Bronchial epithelial cell (primary cell): ENCODE measurements at places on chromosomes 4 and X.

GRCh38 chrX:2348211-2348610, 152.6 kb downstream of the DHRSX start:
- DNase-seq: no peak

GRCh38 chr4:80096175-80096850, 23.3 kb upstream of the ANTXR2 start:
- DNase-seq: no peak

DNA sequence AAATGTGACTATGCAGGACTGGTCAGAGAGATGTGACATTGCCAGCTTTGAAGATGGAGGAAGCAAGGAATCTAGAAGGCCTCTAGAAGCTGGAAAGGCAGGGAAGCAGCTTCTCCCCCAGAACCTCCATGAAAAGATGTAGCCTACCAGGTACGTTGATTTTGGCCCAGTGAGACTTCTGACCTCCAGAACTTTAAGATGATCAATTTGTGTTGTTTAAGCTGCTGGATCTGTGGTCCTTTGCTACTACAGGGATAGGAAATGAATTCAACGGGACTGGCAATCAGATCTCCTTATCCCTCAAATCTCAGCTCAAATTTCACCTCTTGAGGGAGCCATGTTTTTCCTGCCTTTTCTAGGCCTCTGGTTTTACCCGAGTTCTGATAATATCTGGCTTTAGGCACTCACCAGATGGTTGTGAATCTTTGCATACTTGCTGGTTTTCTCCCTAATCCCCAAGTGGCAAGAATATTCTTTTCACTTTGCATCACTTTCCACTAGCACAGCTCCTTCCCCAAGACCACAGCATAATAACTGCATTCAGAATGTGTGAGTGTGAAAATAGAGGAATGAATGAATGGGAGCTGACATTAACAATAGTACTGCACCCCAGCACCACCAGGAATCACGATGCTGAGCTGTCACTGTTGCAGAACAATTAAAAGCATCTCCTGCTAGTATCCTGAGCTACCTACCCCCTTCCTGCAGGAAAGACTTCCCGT, 25.5 kb upstream of the TMSB4X start:
- DNase-seq: no peak

GRCh38 chrX:95058815-95059214, 1384.8 kb downstream of the FAM133A start:
- DNase-seq: peak; percentile 74

DNA sequence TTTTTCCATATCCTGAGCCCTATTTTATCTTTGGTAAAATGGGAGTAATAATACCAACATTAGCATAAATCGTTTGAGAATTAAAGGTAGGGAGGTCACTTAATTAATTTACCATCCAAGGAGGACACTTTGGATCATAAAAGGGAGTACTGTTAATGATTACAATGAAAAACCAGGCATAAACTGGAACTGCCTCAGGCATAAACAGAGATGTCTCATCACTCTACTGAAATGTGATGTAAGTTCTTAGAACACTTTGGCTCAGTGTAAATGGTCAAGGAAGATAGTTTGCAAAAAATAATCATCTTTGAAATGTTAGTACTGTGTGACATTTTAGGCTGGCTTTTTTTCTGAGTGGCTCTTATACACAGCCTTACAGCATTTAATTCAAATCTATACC, 268.7 kb downstream of the SLC39A8 start:
- peak; percentile 69 for DNase-seq

GRCh38 chr4:27947302-27947701, 1086.7 kb downstream of the STIM2 start:
- no peak for DNase-seq

GRCh38 chrX:110037178-110037577, 34.3 kb downstream of the TMEM164 start:
- DNase-seq: peak; percentile 48

DNA sequence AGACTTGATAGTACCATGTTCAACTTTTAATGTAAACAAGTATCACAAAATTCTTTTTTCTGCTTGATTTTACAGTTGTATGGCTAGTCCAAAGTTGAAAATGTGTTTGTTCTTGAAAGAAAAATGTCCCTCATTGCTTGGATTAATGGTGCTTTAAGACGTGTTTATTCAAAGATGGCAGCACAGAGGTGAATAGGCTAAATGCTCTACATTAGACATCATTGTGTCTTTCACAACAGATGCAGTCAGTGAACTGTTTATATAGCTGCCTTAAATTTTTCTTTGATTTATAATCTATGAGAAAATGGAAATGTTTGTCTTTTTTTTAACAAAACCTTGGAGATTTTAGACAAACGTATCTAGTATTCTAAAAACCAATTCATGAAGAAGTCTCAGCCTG, 137.3 kb downstream of the BMPR1B start:
- no peak for DNase-seq

GRCh38 chr4:88178626-88179231, 20.3 kb upstream of the ABCG2 start:
- DNase-seq: no peak

GRCh38 chr4:189807031-189807430, 133.6 kb upstream of the FRG1 start:
- no peak for DNase-seq

- no peak for DNase-seq
Observed at GRCh38 chr4:89109841-89110540, 1.3 kb upstream of the TIGD2 start.

DNA sequence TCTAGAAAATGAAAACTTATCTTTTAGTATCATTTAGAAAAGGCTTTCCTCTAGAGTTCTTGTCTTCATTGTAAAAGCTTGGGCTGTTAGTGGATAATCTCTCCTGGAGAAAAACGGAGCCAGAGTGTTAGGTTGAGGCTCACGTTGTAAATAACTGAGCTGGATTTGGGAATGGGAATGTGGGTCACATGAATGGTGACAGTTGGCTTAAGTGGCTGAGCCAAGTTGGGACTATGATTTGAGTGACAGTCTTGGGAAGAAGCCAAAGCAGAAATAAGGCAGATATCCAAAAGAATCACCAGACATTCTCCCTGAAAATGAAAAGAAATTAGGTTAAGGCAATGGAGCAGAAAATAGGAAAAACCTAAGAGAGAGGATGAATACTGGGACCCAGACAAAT, 33.6 kb upstream of the PDGFC start:
- no peak for DNase-seq

- DNase-seq: no peak
Observed at GRCh38 chr4:33302321-33302720, 2582.2 kb downstream of the PCDH7 start.

- no peak for DNase-seq
Observed at GRCh38 chr4:169418846-169419245, 148.1 kb upstream of the SH3RF1 start.

GRCh38 chrX:100316987-100317386, 93.1 kb downstream of the PCDH19 start:
- peak; percentile 44 for DNase-seq

DNA sequence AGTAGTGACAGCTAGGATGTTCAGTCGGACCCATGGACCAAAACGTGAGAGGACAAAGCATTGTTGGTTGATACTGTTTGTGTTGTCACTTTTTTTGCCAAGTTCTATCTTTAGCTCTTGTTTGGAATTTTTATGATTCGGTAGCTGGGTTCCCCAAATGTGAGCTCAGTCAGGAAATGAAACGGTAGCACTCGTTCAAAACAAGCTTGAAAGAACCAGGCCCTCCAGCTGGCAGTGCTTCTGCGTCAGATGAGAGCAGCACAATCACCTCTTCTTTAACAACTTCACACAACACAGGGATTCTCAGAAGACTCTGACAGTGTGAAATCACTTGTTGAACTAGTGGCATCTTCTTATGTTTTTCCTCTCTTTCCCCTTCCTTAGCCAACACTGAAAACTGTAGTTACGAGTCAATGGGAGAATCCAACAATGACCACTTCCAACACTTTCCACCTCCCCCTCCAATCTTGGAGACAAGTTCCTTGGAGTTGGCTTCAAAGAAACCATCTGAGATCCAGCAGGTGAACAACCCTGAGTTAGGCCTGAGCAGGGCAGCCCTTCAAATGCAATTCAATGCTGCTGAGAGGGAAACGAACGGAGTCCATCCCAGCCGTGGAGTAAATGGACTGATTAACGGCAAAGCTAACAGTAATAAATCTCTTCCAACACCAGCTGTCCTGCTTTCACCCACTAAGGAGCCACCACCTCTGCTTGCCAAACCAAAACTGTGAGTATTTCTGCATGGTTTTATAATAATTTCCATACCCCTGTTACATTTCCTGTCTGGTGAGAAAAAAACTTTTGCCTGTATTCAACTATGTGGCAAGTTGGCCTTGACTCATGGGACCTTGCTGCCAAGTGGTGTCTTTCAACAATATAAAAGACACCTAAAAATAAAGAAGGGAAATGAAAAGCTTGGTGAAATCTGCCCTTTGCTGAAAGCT, 214.6 kb downstream of the PALLD start:
- DNase-seq: peak; percentile 51

DNA sequence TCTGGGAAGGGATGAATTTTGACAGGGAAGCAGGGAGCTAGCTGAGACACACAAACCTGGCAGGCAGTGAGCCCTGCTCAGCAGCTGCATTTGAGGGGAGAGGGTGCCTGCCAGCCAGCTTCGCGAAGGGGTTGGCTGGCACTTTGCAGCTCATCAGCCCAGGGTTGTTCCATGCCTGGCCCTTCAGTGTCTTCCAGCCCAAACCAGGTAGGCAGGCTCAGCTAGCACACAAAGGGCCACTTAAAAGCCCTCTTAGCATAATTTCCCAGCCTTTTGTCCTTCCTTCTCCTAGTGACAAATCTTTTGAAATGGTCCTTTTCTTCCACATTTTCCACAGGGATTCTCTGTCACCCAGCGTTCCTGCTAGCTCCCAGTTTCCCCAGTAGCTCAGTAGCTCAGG, 4.3 kb upstream of the FRMPD3 start:
- DNase-seq: no peak

DNA sequence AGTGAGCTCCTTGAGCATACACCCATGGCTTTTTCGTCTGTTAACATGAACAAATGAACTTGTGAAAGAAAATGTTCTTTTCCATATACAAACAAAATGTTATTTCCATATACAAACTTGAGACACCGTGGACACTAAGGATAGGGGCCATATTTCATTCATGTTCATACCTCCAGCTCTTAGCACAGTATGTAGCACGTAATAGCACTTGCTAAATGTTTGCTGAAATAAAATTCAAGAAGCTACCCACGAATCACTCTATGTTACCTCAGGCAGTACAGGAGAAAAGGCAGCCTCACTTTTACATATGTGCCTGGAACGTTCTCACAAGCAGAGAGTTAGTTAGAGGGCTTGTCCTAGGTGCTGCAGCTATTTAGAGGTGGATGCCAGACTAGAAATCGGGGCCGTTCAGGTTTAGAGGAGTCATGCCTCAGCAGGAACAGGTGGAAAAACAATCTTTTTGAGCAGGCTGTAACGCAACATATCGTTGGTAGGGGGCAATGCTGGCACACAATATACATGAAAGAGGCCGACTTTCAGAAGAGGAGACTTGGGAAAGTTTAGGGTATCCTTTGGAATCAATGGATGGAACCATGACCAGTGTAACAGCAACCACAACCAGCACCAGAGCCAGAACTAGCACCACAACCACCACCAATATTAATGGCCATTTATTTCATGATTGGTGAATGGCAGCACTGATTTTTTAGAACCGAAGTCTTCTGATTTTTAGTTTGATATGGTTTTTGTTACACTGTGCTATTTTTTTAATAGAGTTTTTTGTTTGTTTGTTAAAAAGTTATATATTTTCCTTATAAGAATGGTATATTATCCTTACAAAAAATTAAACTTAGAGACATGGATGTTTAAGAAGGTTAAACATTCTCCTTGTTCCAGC, 14.8 kb upstream of the PAQR3 start:
- peak; percentile 20 for DNase-seq

DNA sequence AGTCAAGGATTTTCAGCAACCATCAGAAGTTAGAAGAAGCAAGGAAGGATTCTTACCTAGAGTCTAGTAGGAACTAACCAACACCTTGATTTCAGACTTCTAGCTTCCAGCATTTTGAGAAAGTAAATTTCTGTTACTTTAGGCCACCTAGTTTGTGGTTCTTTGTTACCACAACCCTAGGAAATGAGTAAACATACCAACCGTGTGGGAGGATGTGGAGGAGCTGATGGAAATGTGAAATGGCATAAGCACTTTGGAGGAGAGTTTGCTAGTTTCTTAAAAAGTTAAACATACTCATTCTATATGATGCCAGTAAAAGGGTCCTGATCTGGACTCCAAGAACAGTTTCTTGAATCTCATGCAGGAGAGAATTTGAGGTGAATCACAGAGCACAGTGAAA, 679.4 kb downstream of the PDHA2 start:
- no peak for DNase-seq

GRCh38 chr4:71595576-71596108, 188.2 kb downstream of the GC start:
- peak; percentile 96 for DNase-seq

DNA sequence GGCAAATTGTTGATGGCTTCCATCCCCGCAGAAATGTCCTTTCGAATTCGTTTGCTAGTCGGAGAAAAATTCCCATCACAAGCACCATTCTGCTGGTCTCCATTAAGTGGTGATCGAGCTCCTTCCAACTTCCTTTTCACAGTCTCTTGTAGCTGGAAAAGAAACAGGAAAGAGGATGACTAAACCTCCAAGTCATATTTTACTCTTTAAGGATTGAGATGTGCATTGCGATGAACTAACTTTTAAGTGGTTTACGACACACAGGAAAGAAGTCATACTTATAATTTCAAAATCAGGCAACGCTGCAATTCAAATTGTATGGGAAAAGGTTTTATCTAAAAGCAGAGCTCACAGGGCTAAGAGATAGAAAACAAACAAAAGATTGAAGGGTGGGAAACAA, 225.2 kb downstream of the MGST2 start:
- DNase-seq: peak; percentile 95

- DNase-seq: no peak
Observed at GRCh38 chr4:38243388-38244053, 283.3 kb downstream of the PTTG2 start.

DNA sequence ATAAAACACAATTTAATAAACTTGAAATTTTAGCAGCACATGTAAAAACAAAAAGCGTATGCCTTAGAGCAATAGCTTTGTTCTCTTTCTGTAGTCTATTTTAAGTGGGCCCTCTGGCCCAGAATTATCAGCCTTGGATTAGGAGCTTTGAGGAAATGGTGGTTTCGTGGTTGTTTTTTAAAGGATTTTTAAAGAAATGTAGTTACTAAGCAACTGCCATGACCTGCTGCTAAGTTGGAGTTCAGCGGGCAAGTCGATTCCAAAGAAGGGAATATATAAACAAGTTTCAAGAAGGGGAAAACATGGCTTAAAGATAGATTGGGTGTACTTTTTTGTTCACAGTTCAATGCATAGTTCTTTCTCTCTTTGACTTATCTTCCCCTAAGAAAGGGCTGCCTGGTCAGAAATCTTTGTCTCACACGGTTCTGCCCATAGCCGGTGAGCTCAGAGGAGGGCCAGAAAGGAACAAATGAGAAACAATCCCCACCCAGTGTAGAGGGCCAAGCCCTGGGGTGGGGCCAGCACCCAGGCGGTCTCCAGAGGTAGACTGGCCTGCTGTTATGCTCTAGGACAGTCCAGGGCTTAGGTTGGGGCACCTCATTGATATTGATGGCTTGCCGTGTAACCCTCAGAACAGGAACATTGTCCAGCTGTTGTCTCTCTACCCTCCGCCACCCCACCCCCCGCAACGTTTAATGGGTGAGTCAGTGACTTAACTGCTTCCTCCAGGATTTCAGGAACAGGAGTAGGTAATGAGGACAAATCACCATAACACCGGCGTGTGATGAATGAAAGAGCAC, 32.5 kb downstream of the DLG3 start:
- DNase-seq: peak; percentile 60

- DNase-seq: peak; percentile 56
Observed at GRCh38 chr4:47510506-47511143, 25.6 kb downstream of the ATP10D start.
